ENCODE measurements at places on chromosomes 5 and 9.

DNA sequence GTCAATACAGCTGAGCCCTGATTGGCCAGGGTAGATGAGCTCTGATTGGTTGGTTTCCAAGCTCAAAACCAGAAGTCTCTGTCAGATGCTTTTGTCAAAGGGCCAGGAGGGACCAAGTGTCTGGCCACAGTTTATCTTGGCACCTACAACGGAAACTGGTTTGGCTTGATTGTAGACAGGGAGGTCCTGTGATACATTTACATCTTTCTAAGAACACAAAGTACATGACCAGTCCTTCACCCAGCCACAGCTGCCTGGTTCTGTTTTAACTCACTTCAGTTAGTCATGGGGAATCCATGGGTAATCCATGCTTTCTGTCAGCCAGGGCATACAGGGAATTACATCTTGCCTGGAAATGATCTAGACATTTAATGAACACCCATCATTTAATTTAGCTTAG is 171.2 kb downstream of the SLC12A2 start:
- DNase-seq: no peak

DNA sequence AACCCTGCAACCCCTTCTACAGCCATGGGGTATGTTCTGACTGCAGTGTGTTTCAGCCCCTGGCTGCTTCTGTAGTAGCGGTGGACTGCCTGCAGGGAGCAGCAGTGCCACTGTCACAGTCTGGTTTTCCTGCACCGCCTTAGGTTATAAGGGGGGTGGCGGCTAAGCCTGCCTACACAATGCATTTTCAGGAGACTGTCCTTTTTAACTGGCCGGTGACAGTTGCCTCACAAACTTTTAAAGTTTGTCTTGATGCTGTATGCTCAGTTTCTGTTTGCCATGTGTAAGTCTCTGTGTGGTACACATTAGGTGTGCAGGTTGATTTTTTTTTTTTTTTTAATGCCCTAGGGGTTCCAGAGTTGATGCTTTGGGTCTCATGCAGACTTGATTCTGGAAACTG is 53.0 kb downstream of the NUP214 start:
- DNase-seq: peak; percentile 50

DNA sequence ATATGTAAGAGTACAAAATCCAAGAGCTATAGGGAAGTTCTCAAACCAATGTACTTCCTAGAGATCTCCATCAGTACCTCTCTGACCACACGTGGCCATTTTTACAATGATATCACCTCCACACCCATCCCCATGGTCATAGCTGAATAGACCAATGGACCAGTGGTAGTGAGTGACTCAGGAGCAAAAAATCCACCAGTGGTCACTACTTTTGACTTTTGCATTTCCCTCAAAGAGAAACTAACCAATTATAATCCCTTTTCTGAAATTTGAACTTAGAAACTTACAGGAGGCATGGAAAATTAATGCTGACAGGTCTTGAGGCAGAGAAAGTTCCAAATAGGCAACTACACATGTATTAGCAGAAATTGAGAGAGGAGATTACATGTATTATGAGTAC is 238.4 kb downstream of the TRPM3 start:
- DNase-seq: peak; percentile 9

DNA sequence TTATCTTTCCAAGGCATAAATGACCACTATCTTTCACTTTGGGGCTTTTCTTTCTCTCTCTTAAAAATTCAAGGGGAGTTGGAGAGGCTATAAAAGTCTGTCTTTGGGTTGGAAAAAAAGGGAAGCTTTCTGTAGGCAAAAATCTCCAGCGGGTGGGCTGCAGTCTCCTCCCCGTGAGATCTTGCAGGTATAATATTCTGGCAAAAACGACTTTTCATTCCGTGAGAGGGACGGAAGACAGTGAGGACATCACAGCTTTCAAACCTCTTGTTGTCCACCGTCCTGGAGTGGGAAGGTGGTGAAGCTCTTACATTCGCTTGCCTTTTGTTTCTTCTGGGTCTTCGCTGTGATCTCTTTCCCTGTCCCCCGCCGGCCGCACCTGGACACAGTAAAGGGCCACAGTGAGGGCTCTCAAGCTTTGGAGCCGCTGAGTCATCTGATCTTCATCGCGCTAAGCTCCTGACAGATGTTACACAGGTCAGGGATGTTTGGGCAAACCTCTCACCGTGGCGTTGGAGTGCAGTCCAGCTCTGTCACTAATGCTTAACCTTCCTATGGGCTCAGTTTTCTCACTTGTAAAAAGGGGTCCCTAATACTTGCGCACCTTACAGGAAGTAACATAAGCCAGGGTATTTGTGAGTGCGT is 61.9 kb upstream of the MEGF10 start:
- DNase-seq: no peak

DNA sequence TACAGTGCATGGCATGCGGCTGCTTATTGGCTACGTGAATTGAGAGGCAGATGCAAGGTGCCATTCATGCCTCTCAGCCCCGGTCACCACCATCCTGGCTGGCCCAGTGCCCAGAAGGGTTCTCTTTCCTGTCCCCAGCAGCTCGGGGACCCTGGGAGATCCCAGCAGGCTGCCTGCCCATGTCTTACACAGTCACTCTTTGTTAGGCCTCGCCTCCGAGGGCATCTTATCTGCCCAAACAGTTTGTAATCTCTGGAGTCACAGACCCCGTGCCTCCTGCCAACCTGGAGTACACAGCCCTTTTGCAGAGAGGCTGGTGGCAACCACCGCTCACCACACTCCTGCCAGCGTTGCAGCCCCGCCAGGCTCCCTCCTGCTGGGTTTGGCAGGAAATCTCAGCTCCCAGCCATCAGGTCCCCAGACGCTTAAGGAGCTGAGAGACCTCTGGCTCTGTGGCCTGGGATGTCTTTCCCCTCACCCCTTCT is 7.0 kb upstream of the AK1 start:
- no peak for DNase-seq

DNA sequence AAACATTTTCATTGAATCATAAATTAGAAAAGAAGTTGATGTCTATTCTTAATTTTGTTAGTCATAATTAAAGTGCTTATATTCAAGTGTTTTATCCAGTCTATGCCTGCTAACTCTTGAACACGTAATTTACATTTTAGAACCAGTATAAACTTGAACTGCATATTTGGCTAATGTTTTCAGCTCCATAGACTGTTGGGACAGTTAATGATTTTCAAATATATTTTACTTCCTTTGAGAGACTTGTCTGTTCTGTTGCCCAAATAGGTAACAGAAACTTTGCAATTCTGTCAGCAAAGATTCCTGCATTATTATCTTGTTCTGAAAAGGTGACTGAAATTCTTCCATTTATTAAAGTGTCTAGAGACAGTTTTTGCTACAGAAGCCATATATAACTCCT is 7.8 kb downstream of the ITGA2 start:
- no peak for DNase-seq

GRCh38 chr9:100213730-100214477 is 114.9 kb downstream of the INVS start:
- no peak for DNase-seq

GRCh38 chr9:128021098-128021497 is 40.3 kb upstream of the EEIG1 start:
- DNase-seq: no peak

- DNase-seq: no peak
These were observed 97.7 kb downstream of the SLC44A1 start for GRCh38 chr9:105342147-105342505.

GRCh38 chr5:15500325-15501001 is 483 bp downstream of the FBXL7 start:
- DNase-seq: no peak

- no peak for DNase-seq
These were observed 21.1 kb downstream of the SPARC start for GRCh38 chr5:151665613-151666012.

- DNase-seq: no peak
These were observed 5.9 kb downstream of the FAM163B start for GRCh38 chr9:133603135-133603927.

DNA sequence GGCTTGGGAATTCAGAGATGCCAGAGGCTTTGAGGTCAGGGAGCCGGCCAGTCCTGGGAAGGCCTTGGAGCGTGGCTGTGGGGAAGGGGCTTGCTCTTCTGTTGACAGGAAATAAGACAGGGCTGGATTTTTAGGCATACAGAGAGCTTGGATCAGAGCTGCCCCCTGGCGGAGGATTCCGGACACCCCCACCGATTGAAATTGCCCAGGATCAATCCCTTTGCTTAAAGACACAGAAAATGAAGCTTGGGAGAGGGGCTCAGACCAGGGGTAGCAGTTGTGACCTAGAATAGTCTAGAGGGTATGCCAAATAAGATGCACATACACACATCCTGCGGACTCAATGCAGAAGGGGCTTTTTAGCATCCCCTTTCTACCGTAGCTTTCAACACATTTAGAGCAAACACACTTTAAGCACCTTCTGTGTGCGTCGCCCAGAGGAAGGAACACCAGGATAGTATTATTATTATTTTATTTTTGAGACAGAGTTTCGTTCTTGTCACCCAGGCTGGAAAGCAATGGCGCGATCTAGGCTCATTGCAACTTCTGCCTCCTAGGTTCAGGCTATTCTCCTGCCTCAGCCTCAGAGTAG is 1.7 kb upstream of the NTMT1 start:
- peak; percentile 47 for DNase-seq

DNA sequence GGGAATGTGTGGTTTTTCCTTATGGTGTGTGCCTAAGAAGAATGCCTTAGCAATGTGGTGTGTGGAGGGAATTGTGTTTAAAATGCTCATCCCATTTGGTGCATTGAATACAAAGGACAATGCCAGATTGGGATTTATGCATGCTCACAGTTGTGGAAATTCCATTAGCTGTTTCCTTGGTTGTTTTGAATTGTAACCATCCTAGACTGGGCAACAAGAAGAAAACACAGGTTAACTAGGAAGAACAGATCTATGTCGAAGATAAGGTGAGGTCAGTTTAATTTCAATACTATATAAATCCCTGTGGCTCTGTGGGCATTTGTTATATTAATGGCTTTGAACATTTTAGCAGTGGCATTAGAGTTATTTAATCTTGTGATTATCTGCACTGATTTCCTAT is 266.8 kb downstream of the MAT2B start:
- no peak for DNase-seq

GRCh38 chr9:121427899-121428298 is 57.8 kb upstream of the STOM start:
- DNase-seq: no peak

DNA sequence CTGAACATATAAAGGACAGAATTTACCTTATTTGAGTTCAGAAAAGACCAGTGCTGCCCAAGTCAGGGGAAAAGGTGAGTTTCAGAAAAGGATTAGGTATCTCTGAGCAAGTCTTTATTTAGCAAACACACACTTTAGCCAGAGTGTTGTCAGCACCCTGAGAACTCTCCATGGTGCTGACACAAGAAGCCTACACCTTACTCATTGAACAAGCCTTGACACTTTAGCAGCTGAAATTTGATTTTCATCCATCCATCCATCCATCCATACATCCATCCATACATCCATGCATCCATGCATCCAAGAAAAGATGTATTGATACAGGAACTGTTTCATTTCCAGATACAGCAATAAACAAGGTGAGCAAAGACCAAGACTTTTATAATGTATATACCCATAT is 311.2 kb downstream of the TRIM32 start:
- DNase-seq: no peak

DNA sequence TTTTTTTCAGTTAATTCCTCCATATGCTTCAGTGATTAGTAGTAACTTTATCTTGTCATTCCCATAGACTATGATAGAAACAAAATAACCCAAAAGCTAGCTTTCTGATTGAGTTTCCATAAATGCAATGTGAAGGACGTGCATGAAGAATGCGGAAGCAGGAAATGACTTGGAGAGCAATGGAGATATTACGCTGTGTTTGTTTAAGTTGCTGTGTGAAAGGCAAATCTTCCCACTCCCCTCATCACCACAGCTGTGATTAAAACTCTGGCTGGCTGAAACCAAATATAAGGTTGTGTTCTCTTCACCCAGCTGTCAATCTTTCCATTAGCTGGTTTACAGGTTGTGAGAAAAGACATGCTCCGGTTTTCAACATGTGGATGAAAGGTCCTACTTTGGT is 83.9 kb downstream of the NR2F1-AS1 start:
- DNase-seq: no peak

DNA sequence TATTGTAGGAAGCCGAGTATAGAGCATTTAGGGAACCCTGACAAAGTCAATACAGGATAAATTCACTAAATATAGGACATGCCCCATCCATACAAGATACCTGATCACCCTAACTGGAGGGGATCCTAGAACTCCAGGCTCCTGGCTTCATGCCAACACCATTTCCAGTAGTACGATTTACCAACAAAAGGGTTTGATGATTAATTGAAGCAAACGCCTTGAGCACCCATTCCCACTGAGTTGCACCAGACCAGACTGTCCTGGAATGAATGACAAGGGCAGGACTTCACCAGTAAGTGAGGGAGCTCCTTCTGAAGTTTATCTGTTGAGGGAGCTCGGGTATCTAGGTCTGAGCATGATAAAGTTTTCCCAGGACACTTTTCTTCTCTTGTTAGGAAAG is 327.2 kb upstream of the MSX2 start:
- no peak for DNase-seq

- peak; percentile 78 for DNase-seq
These were observed 47.9 kb downstream of the ALG2 start for GRCh38 chr9:99173570-99174504.

GRCh38 chr9:125472926-125473701 is 211.5 kb downstream of the GAPVD1 start:
- no peak for DNase-seq

- no peak for DNase-seq
These were observed 778 bp downstream of the TRIM41 start for GRCh38 chr5:181223729-181224389.

DNA sequence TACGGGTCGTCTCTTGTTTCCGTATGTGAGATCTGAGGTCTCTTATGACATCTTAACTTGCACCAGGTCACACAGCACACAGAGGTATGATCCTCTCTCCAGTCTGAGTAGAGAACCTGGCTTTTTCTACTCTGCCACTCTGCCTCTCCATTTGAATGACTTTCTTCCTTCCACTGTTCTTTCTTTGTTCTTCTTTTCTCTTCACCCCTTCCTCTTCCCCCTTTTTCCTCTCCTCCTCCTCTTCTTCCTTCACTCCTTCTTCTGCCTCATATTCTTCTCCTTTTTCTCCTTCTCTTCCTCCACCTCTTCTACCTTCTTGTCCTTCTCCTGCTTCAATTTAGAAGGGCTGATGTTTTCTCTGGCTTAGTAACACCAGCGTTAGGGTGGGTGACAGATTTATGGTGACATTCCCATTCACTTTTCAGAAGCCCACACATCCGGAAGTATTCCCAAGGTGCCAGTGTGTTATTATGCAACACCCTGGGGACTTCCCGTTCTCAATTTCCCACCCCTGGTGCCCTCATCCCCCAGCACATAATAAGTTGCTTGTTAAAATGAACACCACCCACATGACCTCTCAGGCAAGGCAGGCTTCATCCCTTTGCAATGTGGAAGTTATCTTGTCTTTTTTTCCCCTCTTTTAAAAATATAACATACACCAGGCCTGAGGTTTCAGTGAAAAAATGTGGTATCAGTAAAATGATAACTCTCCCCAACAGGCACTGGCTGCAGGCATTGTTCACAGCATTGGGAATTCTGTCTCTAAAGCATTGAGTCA is 122.0 kb downstream of the PAPPA start:
- DNase-seq: no peak

GRCh38 chr9:98579700-98580099 is 129.0 kb downstream of the GABBR2 start:
- DNase-seq: no peak
